Amygdala (tissue), 56 donors: ENCODE measurements at places on chromosomes 13 and 19.

DNA sequence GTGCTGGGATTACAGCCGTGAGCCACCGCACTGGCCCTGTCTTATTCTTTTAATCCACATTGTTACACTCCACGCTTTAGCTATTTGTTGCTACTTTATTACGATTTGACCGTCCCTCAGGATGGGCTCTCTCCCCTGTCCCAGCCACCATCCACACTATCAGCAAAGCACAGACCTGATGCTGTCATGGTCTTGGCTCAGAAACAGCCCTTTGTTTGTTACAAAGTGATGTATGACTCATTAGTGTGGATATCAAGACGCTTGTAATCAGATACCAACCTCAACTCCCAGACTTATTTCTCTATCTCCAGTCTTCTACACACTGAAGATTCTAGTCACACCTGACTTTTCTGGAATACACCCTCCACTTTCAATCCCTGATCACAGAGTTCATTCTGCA, 84.6 kb upstream of the FREM2 start:
- no peak for DNase-seq

DNA sequence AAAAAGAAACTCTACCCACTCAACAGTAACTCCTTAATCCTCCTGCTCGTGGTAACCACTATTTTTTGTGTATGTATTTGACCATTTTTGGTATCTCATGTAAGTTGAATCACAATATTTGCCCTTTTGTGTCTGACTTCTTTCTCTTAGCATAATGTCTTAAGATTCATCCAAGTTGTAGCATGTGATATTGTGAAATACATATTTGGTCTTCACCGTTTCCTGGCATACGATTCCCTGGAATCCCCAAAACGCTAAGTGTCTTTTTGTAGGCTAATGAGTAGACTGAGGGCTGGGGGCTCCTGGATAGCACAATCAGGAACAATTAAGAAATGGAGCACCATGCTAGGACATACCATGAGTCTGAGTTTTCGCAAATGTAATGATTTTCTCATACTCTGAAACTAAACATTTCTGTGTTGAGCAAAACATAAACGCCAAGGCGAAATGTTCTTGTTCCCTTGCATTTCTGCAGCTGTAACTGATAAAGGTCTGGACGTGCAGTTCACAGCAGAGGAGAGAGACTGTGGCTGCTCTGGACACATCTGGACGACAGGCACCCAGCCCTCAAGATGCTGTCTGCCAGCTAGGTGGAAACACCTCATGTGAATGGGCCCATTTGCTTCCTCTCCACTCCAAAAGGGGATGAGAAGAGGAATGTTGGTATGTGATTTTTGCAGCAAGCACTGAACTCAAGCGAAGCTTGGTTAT, 38.4 kb downstream of the BRD4 start:
- DNase-seq = no peak

GRCh38 chr13:98158172-98158899, 15.4 kb downstream of the FARP1 start:
- DNase-seq = no peak

DNA sequence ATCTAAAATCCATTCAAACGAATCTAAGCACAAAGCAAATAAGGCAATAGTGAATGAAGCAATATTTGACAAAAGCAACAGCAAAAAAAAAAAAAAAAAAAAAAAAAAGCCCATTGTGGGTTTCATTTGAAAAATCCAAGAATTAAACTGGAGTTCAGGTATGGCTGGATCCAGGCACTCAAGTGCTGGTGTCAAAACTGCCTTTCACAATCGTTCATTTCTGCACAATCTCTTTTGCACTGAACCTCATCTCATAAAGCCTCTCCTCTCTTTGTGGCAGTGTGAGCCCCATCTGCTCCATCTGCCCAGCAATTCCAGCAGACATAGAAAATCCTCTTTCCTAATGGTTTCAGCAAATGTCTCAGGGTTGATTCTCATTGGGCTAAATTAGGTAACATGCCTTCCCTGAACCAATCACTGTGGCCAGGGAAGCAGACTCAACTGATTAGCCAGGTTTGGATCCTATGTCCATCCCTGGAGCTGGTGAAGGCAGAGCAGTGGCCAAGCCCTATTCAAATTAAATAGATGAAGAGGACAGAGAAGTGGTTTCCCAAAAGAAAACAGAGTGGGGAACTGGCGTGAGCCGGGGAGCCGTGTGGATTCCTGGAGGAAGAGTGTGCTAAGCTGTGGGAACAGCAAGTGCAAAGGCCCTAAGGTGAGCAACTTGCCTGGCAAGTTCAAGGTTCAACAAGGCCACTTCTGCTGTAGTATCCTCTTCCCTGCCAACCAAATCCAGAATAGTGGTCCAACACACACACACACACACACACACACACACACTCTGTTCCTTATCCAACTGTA, 1.2 kb upstream of the HIF3A start:
- no peak for DNase-seq

DNA sequence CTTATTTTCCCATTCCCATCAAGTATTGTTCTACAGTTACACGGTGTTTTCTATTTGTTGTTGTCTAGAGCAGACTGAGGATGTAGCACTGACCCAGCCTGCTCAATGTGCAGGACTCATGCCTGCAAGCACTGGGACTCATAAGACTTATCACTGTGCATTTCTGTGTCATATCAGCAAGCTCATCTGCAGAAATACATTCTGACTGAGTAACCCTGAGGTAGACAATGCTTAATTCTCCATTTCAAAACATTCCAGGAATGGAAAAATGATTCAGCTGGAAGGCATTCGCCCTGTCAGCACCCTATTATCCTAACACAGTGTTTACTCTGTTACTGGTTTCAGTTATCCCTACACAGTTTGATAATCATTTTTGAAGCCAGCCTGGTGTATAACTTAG, 2506.4 kb downstream of the PCDH9 start:
- no peak for DNase-seq

GRCh38 chr13:39892721-39893685, 237.5 kb downstream of the COG6 start:
- DNase-seq = no peak

- DNase-seq = no peak
Measured at GRCh38 chr13:29162638-29163235, 342.6 kb downstream of the MTUS2 start.

GRCh38 chr19:52541608-52542007, 14.1 kb downstream of the ZNF808 start:
- DNase-seq = no peak

DNA sequence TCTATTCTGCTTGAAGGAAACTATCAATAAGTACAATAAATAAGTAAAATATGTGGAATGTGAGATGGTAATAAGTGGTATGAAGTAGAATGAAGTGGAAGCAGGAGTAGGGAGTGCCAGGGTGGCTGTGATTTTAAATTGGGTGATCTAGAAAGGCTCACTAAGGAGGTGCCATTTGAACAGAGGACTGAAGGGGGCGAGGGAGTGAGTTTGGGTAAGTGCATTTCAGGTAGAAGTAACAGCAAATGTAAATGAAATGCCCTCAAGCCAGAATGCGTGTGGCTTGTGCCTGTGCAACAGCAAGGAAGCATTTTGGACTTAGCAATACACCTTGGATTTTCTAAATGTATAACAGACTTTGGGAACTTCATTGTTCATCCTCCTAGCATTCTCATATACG, 77.1 kb downstream of the CCNA1 start:
- DNase-seq = no peak

- no peak for DNase-seq
Measured at GRCh38 chr13:98571955-98572662, 4.8 kb downstream of the STK24 start.

GRCh38 chr13:37811441-37811840, 58.1 kb downstream of the TRPC4 start:
- DNase-seq = no peak

DNA sequence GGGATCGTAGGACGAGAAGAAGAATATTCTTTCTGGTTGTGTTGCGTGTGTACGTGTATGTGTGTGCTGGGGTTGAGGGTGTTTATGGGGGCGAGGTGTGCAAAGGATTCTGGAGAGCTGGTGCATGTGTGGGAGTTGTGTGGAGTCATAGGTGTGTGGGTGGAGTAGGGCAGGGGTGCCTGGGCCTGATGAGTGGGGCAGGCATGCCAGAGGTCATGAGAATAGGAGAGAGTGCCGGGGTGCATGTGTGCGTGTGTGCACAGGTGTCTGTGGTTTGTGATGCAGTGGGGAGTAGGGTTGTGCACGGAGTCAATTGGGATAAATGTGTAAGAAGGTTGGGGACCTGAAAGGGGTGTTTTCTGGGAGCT, 649 bp downstream of the TMEM91 start:
- no peak for DNase-seq

- DNase-seq = peak; percentile 86
Measured at GRCh38 chr19:17755977-17756670, 4.8 kb downstream of the FCHO1 start.
